ENCODE measurements at places on chromosomes 11 and 22.

DNA sequence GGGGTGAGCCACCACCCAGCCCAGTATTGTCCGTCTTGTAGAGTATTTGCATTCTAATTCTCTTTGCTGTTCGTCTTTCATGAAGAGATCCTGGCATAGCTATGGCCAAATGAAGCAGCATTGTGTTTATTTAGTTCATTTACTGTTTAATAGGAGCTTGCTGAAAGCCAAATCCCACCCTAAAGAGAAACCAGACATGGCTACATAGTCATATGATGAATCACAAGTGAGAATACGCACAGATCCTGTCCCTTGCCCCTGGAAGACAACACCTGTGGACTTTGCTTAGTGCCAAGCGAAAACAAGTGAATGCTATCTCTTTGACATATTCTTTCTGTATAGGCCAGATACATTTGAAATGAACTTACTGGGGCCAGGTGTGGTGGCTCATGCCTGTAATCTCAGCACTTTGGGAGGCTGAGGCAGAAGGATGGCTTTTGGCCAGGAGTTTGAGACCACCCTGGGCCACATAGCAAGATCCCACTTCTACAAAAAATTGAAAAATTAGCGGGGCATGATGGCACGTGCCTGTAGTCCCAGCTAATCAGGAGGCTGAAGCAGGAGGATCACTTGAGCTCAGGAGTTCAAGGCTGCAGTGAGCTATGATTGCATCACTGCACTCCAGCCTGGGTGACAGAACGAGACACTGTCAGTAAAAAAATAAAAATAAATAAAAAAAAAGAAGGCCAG is 5.1 kb upstream of the ARFGAP3 start:
- DNase-seq, result no peak

DNA sequence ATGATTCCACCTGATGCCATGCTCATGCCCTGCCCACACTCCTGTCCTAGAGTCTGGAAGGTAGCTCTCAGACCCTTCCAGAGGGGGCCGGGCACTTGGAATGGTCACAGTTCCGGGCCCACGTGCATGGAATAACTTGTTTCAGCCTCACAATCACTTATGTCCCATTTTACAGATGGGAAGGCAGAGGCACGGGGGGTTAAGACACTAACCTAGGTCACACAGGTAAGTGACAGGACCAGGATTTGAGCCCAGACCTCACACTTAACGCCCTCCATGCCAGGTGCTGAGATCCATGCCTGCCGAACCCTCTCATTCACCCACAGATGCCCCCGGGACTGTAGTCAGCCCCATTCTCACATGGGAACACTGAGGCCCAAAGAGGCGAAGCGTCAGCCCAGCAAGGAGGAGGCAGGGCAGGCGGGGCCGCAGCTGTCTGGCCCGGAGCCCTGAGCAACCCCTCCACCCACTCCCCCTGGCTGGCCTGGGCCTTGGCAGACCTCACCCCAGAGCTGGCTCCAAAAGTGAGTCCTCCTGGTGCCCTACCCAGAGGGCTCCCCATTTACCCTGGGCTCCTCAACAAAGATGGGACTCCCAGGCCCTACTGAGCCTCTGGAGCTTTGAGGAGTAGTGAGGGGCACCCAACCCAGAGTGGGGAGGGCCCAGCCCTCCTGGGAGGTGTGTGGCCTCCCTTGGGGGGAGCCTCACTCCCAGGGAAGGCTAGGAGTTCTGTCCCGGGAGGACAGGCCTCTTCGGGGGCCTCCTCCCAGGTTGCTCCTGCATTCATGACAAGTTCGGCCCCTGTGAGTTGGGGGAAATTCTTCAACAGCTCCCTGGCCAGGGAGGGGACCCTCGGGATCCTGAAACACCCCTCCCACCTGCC is 2.4 kb upstream of the ALDH3B1 start:
- DNase-seq, result no peak

DNA sequence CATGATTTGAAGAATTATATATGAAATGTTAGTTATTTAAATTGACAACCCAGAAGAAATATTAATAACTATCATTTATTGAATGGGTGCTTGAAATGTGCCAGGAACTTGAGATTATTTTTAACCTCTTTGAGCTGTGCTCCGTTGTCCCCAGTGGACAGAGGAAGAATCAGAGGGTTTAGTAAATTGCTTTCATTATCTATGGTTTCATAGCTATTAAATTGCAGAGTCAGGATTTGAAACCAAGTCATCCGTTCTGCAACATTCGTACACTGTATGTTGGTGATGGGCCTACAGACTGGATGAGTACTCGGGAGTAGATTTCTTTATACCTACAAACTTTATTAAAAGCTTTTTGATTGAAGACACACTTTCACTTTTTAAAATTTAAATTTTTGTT is 4.9 kb downstream of the HSD17B12 start:
- DNase-seq, result no peak

- no peak for DNase-seq
Observed at GRCh38 chr11:86205421-86206336, 38.9 kb upstream of the EED start.

GRCh38 chr11:77308838-77309237 is 7.4 kb upstream of the GDPD4 start:
- DNase-seq, result no peak

DNA sequence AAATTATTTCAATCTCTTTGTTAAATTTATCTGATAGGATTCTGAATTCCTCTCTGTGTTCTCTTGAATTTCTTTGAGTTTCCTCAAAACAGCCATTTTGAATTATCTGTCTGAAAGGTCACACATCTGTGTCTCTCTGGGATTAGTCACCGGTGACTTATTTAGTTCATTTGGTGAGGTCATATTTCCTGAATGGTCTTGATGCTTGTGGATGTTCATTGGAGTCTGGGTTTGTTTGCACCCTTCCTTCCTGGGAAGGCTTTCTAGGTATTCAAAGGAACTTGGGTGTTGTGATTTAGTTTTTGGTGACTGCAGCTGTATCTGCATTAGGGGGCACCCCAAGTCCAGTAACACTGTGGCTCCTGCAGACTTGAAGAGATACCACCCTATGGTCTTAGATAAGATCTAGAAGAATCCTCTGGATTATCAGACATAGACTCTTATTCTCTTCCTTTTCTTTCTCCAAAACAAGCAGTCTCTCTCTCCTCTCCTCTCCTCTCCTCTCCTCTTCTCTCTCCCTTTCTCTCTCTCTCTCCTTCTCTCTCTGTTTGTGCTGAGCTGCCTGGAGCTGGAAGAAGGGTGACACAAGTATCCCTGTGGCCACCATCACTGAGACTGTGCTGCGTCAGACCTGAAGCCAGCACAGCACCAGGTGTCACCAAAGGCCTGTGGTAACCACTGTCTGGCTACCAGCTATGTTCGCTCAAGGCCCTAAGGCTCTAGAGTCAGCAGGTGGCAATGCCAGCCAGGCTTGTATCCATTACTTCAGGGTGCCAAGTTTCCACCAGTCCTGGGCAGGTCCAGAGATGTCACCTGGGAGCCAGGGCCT is 3.3 kb upstream of the HEPN1 start:
- DNase-seq, result no peak

GRCh38 chr11:31366795-31367194 is 2.7 kb downstream of the DCDC1 start:
- DNase-seq, result no peak

DNA sequence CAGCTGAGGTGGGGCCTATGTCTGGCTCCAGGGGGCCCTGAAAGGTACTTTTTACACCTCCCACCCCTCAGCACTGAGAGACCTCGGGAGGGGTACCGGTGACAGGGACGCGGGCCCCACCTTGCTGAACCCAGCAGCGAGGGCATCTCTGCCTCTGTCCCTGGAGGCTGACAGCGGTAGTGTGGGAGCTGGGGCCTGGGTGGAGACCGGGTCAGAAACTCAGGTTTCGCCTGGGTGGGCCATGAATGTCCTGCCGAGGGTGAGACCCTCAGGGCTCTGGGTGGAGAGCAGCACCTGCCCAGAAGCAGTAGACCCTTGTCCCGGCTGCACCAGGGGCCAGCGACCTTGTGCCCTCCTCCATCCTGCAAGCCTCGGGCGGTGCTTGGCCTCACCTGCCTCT is 22.2 kb downstream of the PTDSS2 start:
- DNase-seq, result no peak

DNA sequence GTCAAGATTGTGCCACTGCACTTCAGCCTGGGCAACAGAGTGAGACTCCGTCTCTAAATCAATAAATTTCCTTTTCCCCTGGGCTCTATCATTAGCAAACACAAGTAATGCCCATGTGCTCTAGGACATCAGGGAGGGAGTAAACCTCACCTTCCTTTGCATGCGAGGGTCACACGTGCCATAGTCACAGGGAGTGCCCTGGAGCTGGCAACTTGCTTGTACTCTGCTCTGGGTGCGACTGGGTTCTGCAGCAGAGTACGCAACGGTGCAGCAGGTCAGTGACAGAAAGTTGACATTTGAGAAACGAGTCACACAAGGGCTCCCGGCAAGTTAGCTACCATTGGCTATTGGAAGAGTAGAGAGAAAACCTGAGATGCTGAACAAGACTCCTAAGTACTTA is 32.6 kb upstream of the CHKA start:
- no peak for DNase-seq

DNA sequence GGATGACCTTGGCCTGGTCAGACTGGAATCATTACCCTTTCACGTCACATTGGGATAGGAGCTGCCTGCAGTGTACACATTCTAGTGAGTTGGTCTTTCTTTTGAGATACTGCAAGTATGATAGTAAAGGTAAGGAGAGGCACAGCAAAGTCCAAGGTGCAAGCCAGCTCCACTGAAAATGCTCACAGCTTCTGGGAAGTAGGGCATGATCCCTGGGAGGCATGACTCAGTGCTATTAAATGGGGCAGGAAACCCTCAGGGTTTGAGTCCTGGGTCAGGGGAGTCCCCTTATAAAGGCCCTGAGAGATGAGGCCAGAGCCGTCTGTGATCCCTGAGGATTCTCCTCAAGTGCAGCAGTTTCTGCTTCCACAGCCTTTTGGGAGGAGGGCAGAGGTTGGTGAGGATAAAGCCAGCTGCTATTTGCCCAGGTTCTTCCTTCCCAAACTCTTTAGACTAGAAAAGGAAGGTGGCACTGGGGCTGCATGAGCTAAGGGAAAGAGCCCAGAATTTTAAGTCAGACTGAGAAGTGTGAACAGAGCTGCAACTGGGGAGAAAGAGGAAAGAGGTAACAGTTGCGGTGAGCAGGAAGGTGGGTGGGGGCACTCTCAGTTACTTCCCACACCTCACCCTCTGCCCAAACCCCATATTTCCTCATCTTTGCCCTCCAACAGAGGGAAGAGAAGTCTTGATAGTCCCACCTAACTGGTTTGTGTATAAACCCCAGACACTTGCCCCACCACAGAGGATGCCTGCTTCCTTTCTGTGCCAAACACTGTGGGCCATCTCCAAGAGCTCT is 14.4 kb upstream of the OR52K1 start:
- no peak for DNase-seq

- no peak for DNase-seq
Observed at GRCh38 chr11:61927501-61927900, 10.1 kb upstream of the RAB3IL1 start.

DNA sequence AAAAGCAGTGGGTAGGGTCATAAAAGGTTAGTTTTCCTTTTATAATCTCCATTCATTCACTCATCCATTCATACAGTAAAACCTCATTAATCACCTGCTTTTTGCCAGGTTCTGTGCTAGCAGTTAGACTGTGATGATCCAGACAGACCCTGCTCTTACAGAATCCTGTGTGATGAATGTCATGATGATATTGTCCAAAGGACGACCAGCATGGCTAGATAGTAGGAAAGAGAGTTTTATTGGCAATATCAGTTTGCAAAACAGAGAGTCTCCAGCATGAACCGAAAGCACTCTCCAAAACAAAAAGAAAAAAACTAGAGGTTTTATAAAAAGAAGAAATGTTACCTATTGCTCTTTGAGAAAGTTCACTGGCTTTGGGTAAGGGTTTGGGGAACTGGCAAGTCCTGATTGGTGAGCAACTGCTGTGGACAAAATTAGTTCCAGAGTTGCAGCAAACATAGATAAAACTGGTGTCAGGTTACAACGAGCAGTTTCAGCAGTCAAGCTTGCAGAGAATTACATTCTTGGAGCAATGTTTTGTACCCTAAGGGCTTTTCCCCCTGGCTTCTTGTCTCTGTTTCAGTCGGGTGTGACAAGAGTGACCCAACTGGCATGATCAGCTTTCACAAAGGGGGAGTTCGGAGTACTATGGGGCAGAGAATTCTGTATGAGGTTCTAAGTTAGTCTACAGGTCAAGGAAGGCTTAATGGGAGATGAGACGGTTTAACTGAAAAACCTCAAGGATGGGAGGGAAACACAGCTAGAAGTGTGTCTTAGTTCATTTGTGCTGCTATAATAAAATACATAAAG is 58.3 kb downstream of the HSD17B12 start:
- no peak for DNase-seq

DNA sequence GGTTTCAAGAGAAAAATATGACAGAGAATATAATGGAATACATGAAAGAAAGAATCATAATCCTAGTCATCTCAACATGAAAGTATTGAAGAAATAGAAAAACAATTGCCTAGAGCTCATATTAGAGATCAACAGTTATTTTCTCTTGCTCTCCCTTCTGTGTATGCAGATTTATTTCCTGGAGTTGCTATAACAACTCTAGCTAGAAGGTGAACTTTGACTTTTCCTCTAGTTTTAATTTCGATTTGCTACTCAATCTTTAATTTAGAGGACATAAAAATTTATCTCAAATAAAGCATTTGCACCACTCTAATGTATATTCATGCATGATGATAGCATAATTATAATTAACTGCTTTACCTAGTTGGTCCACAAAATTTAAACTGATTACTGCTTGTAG is 84.6 kb upstream of the PICALM start:
- no peak for DNase-seq

DNA sequence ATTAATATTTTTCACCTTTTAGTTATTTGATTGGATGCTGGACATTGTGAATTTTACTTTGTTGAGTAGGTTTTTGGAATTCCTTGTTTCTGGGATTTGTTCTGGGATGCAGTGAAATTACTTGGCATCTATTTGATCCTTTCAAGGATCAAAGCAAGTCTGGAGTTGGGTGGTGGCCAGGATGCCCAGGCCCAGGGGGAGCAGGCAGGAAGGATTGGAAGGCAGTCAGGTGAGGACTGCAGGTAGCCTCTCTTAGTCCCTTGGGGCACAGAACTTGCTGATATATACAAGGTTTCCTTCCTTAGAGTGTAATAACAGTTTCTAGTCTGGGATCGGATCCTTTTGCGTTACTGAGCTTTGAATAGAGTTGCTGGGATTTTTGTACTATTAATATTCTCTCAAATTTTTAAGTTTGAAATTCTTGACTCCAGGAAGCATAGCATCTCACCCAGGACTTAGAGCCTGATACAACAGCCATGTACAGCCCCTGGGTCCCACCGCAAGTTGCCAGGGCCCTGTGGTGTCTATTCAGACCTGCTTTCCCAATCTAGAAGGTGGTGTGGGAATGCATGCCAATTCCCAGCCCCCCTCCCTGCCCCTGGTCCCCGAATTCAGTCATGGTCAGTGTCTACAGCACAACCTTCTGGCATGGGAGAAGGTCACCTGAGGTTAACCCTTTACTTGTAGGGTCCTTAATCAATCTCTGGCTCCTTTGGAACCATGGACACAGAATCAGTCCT is 6.1 kb downstream of the ZNF74 start:
- DNase-seq, result no peak

All from stimulated activated naive CD4-positive, alpha-beta T cell (primary cell).